ENCODE measurements at places on chromosomes 2 and 18. TPM values are rescaled to one million over a fixed set of nuclear protein-coding genes. Genes with fewer than 3 reads are reported as not detected.

The EPB41L5 gene
- total RNA-seq = 5.3 TPM

GRCh38 chr2:97900806-97901205, 94.9 kb downstream of the TMEM131 start:
- H3K27ac ChIP-seq = no peak overlapping the region
- peaks cover 22% of the 10 kb centered on the region for H3K36me3 ChIP-seq
- no peak for DNase-seq
- no peaks in the 10 kb centered on the region for H3K4me1 ChIP-seq
- no peak overlapping the region for H3K4me3 ChIP-seq
- H3K27me3 ChIP-seq = no peaks in the 10 kb centered on the region

DNA sequence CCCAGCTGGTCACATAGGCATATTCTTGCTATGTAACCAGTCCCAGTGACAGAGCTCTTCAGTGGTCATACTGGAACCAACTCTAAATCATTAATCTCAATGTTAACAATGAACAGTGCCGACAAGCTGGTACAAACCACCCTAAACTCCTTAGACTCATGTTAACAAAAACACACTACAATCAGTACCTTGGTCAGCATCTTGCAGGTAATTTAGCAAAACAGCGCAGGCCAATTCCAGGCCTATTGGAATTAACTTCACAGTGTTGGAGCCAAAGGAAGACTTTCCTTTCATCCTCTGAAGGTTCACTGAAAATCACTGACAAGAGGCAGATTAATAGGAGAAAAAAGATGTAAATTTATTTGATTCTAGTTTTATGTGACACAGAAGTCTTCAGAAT, 396.4 kb downstream of the PIK3C3 start:
- no peak for DNase-seq
- H3K4me1 ChIP-seq = no peaks in the 10 kb centered on the region
- no peaks in the 10 kb centered on the region for H3K27me3 ChIP-seq
- H3K4me3 ChIP-seq = no peak overlapping the region

The NEU4 gene
- 1.4 TPM for total RNA-seq

The GALNT14 gene
- total RNA-seq = 0.67 TPM
